ENCODE measurements at places on chromosomes 4 and X. TPM values are rescaled to one million over a fixed set of nuclear protein-coding genes. Genes with fewer than 3 reads are reported as not detected.
A peak's percentile ranks its signal among the peaks of the same experiment; 100 is the strongest.

DNA sequence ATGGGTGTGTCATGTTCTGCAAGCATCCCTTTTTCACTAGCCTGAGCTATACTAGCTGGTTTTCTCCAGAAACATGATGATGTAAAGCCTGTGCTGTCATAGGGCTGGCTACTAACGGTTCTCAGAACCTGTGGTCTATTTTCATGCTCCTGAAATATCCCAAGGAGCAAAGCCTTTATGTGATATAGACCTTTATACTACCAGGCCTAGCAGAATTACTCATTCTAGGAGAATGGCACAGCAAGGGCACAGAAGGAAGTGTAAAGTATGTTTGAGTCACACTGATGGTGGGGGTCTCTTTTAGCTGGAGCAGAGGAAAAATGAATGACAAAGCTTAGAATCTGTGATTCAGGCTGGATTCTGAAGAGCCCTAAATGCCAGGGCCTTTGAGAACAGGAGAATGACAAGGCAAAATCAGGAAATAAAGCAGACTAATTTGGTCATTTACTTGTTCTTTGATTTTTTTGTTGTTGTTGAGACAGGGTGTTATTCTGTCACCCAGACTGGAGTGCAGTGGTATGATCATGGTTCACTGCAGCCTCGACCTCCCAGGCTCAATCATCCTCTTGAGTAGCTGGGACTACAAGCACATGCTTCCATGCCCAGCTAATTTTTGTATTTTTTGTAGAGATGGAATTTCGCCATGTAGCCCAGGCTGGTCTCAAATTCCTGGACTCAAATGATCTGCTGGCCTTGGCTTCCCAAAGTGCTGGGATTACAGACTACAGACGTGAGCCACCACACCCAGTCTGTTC lies 11.8 kb downstream of the TCEAL1 start:
- DNase-seq = no peak

The SEPSECS gene
- total RNA-seq = 9.1 TPM

GRCh38 chr4:13547485-13548041 lies 3.3 kb upstream of the NKX3-2 start:
- no peak for DNase-seq

GRCh38 chrX:110678591-110678990 lies 117.0 kb downstream of the CHRDL1 start:
- DNase-seq = no peak

DNA sequence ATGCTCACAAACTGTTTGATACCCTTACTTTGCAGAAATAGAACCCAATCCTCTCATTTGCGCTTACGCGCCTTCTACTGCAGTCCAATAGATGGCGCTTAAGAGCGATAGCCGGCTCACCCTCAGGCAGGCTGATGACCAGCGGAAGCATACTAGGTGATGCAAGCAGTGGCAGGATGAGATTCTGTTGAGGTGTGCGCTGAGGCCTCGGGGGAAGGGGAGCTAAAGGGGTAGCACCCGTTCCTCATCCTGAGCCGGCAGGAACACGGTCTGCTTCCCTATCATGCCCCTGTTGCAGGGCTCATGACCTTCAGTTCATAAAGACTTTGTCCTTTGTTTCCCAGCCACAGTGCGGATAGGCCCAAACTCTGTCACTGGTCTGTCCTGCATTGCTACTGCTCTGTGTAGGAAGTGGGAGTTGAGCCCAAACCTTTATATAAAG lies 628.9 kb downstream of the TLL1 start:
- DNase-seq = no peak

DNA sequence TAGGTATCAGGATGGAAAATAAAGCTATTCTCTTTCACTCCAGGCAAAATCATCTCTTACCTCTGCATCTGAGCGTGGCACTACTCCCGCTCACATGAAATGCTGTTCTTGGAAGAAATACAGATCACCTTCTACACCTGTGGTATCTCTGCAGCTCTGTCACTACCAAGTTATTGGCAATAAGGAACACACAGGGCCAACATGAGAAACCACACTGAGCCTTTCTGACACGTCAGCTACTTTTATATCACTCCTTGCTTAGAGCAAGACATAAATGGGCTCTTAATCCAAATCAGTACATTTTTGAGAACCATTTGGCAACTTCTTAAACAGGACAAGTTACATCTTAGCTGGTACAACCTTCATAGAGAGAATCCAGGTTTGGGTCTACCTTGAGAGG lies 101.8 kb upstream of the GUCY1A1 start:
- no peak for DNase-seq

The IRAK1 gene
- total RNA-seq = 317 TPM

- DNase-seq = no peak
Measured at GRCh38 chrX:82335772-82336171, 1133.9 kb downstream of the SH3BGRL start.

The NPNT gene
- 0.48 TPM for total RNA-seq

DNA sequence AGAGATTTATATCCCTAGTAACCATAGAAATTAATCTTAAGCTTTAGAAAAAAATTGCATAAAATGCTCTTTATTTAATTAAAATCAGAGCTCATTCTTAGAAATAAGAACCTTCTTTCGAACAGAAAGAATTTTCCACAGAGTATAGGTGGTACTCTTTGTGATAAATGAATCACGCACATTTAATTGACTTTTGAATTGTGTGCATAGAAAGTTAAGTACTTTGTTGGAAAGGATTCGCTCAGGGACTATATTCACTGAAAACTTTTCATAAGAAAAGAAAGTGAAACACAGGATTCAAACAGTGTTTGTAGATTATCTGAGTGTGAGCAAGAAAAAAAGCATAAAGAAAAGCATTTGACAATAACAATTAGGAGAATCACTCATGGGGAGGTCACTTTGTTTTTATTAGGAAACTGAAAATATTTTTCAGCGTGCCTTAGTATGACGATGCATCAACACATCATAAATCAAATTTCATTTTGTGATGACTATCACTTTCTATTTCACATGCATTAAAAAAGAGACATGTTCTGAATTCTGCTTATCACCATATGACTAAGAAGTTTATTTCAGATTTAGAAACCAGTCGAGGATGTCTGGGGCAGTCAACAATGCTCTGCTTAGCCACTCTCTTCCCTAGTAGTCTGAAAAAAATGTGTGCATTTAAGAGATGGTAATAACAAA lies 49.5 kb downstream of the STX18 start:
- no peak for DNase-seq

DNA sequence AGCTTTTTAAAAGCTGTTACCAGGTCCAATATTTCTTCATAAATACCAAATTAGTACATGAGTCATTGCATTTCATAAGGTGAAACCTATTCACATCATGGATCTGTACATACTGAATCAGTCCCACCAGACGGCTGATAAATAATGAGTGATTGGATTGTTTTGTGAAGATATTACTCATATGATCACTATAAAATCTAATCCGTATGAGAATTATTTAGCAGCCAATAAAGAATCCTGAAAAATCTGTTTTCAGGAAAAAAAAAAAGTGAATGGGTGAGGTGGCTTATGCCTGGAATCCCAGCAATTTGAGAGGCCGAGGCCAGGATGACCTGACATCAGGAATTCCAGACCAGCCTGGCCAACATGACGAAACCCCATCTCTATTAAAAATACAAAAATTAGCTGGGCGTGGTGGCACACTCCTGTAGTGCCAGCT lies 438.1 kb downstream of the INPP4B start:
- DNase-seq = peak; percentile 96

- DNase-seq = no peak
Measured at GRCh38 chr4:158458271-158458895, 63.3 kb upstream of the RXFP1 start.

The USP27X gene
- total RNA-seq = 1.3 TPM

DNA sequence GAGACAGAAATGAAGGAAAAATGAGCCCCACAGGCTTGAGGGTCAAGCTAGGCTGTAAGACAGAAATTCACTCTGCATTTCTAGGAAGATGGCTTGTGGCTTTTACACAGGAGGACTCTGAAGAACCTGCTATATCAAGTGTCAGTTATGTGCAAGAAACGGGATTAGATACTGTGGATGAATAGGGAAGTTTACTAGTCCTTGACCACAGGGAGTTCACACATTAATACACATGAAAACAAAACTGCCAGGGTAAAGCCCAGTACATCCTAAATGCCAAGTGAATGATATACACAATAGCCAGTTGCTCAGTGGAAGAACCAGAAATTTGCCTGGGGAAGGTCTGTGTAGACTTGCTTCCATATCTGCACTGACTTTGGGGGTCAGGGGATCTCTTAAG lies 53.5 kb downstream of the TMEM131L start:
- DNase-seq = no peak

Measured in PC-9 (cell line).